ENCODE measurements at places on chromosomes 16 and 17.

DNA sequence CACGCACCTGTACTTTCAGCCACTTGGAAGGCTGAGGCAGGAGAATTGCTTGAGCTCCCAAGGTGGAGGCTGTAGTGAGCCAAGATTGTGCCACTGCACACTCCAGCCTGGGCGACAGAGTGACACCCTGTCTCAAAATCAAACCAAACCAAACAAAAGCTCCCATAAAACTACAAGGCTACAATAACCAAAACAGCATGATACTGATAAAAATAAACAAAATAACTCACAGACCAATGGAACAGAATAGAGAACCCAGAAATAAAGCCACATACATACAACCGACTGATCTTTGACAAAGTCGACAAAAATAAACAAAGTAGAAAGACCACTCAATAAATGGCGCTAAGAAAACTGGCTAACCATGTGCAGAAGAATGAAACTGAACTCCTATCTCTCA is 37.2 kb downstream of the BRD7 start:
- no peak for DNase-seq

DNA sequence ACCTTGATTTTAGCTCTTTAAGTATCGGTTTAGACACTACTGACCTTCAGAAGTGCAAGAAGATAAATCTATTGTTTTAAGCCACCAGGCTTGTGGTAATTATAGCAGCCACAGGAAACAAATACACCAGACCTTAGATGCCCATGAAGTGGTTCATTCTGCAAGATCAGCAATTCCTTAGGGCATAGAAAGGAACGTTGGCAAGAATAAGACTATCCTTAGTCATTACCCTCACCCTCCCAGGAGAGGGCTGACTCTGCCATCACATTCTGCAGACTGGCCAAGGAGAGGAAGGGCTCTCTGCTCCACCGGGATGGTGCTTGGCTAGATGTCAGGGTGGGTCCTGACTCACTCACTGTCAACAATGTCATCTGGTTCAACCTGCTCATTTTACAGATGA is 14.1 kb upstream of the NDEL1 start:
- no peak for DNase-seq

DNA sequence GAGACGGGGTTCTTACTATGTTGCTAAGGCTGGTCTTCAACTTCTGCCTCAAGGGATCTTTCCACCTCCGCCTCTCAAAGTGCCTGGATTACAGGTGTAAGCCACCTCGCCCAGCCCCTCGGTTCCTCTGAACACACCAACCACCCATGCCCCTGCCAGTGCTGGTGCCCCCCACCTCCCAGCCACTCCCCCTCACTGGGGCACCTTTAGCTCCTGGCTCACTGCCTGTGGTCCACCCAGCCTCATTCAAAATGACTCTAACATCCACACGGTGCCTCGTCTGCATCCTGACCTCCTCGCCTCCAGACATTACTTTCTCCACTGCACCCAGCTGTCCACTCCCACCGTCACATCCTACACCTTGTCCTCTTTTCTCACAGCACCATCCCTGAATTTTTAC is 55.3 kb downstream of the ARHGAP27 start:
- DNase-seq: no peak

- DNase-seq: no peak
Measured at GRCh38 chr17:65504141-65504540, 57.3 kb downstream of the AXIN2 start.

DNA sequence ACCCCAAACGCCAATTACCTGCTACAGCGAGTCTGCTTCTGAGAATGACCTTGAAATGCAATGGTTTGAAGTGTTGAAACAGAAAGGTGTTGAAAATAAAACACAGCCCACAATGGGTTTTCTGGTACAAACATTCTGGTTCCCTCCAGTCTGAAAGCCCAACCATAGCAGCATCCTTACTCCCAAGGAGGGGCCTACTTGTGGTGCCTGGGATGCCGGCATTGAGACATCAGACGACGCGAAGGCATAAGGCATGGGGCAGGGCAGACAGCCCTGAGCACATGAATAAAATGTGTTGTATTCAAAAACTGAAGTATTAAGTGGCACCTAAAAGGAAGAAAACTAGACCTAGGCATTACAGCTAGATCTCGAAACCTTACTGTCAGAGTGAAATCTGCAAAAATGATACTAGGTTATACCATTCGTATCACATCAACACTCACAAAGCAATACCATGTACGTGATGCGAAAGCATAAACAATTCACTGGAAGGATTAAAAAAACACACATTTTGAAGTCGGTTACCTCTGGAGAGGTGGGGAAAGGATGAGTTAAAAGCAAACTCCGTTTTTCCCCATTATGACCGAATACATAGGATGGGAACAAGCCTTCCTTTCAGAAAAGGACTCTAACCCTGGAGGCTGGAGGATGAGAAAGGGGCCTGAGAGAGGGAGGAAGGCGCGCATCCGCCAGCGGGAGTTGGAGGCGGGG is 702 bp downstream of the NUDT21 start:
- DNase-seq: peak; percentile 11

DNA sequence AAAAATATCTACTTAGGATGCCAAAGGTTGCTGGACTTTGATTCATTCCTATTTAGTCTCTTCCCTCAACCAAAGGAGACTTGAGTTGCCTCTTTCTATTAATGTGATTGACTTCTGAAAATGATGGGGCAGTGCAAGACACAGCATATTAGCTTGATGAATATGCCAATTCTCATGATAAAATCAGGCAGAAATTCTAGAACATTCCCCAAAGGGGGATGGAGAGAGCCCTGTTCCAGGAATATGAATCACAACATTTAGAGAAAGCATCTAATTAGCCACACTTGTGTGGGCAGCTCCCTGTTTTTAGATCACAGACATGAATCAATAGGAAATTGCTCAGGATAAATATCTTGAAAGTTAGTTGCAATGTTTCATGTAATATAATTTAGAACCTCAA is 584.0 kb upstream of the CDH8 start:
- no peak for DNase-seq

DNA sequence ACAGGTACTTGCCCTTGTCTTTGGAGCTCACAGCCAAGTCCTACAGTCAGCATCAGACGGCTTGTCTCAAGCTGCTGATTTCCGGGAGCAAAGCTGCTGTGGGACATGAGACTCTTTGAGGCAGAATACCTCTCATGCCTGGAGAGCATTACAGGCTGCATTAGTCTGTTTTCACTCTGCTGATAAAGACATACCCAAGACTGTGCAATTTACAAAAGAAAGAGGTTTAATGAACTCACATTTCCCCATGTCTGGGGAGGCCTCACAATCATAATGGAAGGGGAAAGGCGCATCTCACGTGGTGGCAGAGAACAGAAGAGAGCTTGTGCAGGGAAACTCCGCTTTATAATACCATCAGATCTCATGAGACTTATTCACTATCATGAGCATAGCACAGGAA is 661.2 kb downstream of the WWOX start:
- DNase-seq: no peak

DNA sequence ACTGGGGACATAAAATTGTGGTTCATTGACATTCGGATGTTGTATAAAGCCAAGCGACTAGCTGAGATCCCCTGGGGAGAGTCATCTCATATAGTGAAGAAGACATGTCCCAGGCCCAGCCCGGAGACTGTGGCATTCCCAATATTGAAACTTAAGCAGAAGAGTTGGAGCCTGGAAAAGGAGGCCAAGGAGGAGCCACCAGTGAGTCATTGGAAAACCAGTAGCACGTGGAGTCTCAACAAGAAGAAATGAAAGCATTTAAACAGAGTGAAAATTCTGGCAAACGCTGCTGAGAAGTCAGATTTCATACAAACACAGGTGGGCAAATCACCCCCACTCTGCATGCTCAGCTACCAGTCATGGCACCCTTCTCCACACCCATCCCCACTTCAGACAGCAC is 9.4 kb upstream of the ELAC2 start:
- DNase-seq: no peak

GRCh38 chr17:35932586-35932985 is 2.0 kb upstream of the RDM1 start:
- no peak for DNase-seq

DNA sequence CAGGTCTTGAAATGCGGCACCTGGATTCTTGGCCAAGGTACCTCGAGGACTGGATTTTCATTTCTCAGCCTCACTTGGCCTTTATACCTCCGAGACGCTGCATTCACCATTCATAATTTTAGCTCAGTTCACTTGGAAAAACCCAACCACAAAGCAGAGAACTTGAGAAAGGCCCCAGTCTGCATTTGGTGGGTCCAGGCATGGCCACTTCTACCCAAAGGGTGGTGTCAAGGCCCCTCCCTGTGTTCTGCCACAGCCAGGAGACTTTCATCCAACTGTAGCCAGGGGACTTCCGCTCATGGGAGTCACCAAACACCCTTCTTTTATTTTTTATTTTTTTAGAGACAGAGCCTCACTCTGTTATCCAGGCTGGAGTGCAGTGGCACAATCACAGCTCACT is 14.7 kb upstream of the TVP23A start:
- no peak for DNase-seq

DNA sequence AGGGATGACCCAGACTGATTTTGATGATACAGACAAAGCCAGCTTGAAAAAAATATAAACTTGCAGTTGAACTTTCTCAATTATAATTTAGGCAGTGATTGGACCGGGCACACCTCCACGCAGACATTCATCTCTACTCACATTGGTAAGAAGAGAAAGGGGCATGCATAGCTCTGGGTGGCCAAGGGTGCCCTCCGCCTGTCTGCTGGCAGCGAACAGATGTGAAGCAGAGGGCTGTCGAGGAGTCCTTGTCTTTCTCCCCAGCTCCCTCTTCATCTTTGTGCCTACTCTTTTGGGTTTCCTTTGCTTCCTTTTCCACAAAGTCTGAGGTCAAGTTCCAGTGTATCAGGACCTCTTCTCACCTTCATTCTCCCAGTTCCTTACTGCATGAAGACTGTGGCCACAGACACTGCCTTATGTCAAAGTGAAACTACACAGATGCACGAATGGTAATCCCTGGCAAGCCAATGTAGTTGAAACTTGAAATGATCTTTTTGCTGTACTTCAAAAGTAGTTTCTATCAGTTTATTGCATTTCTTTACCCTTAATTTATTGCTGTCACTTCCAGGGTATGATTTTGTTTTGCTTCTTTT is 343.7 kb upstream of the SOX9 start:
- no peak for DNase-seq

- no peak for DNase-seq
Measured at GRCh38 chr17:1951920-1952319, 73.2 kb downstream of the RTN4RL1 start.

Measured in A172 (cell line).